NCI-H345 (cell line): ENCODE measurements at places on chromosomes 16 and 17.

DNA sequence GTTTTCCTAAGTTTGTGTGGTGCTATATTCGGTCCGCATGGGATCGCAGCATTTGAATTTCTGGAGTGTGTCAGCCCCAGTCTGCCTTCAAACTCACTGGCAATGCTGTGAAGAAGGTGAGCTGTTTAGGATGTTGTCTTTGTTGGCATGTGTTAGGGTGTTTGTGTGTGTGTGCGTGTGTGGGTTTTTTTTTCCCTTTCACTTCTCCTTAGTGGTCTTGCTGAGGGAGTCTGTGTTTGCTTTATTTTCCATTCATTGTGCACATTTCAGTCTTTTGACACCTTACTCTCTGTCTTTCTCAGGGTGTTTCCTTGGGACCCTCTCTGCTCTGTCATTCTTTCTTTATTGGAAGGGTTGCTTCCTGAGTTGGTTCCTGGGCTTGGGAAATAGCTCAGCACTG is 27.7 kb upstream of the RBFOX1 start:
- no peak for DNase-seq

- DNase-seq, result no peak
Measured at GRCh38 chr17:49217651-49218413, 7.3 kb downstream of the ABI3 start.

DNA sequence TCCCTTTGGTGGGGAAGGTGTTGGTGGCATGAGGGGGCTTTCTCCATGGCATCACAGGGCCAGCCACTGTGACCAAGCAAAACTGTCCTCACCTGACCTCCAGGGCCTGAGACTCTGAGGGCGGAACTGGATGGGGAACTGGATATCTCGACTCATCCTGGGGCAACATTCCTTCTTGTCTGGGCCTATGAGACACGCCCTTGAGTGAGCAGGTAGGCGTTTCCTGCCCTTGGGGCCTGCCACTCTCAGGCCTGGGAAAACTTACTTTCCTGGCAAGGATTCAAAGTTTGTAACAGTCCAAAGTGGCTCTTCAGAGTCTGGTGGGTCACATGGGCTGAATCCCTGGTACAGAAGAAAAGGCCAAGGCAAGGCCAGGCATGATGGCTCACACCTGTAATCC is 9.6 kb downstream of the MT1X start:
- peak; percentile 14 for DNase-seq

DNA sequence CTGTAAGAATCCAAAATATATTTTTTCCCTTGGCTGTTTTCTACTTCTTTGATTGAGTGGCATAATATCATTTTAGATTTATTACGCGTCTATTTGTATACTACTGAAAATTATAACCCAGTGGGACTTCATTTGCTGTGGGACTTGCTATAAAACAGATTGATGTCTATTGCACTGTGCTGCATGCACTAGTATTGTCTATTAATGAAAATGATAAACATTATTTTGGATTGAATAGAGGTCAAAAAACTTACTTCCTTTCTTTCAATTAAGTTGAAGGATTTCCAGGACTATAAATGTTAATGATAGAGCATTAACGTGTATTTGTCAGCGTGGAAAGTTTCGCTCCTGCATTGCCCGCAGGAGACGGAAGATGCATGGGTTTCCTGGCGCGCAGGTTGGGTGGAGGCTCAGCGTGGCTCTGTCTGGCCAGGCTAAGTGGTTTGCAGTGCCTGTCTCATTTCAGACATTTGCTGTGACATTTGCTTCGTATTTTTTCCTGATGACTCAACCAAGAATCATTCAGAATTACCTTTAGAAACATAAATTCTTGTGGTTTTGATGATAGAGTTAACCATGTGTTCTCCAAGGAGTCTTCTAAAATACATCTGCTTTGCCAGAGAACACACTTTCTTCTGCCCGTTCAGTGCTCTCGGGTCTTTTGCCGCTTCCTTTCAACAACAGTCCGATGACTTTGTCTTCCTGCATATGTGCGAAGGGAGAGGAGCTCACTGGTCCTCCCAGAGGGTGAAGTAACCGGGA is 216.7 kb downstream of the RPTOR start:
- DNase-seq, result peak; percentile 77

- DNase-seq, result no peak
Measured at GRCh38 chr17:52660692-52661091, 502.2 kb upstream of the CA10 start.

DNA sequence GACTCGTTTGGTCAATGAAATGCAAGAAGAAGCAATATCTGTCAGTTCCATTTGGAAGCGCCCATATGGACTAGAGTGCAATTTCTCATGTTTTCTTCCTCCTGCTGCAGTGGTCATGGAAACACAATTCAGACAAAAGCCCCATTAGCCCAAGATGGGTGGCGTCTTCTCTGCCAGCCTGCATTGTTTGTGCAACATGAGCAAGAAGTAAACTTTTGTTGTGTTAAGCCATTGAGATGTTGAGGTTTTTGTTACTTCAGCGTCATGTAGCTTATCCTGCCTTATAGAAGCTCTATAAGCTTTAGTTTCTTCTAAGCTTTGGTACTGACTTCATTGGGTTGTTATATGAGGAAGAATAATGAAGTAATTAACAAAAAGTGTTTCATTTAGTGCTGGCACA is 137.4 kb downstream of the NPIPB5 start:
- no peak for DNase-seq

- DNase-seq, result no peak
Measured at GRCh38 chr17:18143044-18143936, 34.7 kb downstream of the MYO15A start.

- no peak for DNase-seq
Measured at GRCh38 chr17:61469474-61469873, 17.3 kb downstream of the TBX4 start.

DNA sequence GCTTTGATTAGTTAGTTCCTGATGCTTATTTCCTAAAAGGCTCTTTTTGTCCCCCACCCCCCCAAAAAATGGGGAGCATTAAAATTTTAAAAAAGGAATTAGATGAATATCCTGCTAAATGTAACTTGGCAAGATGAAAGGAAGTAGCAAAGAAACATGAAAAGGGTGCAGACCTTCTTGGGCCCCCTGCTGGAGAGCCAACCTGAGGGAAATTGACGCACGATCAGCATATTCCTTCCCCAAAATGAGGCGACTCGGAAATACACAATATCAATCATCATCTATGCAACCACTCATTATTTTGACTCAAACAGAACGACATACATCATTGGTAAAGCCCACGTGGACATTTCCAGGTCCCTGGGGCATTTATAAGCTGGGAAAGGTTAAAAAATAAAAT is 59.7 kb downstream of the GRIN2A start:
- no peak for DNase-seq

DNA sequence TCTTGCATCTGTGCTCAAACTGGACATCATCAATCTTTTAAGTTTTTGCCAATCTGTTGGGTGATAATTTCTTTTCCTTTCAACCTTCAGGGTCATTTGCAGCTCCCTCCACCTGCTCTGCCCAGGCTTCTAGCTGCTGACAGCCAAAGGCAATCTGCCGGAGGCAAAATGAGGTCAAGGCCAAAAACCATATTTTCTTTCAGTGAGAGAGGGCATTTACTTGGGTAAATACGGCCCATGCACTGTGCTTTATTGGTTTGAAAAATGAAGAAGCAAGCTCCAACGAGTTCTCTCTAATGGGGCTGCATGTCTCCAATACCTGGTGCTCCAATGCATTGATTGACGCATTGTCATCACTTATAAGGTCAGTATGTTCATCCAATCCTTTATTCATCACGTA is 23.1 kb downstream of the RBFOX1 start:
- no peak for DNase-seq

- no peak for DNase-seq
Measured at GRCh38 chr16:30882429-30883310, 11.2 kb downstream of the BCL7C start.

GRCh38 chr17:63930951-63931575 is 1.1 kb downstream of the CD79B start:
- DNase-seq, result no peak

DNA sequence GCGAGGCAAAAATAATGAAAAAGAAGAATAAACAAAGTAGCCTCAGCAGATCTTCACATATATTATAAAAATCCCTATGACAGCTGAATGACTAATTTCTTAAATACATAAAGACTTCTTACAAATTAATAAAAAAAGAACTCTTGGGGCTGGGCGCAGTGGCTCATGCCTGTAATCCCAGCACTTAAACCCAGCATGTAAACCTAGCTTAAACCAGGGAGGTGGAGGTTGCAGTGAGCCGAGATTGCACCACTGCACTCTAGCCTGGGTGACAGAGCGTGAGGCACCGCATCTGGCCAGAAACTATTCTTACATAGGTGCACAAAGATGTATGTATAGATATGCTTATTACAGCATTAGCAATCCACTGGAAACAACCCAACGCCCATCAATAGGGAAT is 27.7 kb downstream of the C17orf100 start:
- DNase-seq, result no peak

- no peak for DNase-seq
Measured at GRCh38 chr16:28185696-28186095, 26.1 kb downstream of the XPO6 start.

DNA sequence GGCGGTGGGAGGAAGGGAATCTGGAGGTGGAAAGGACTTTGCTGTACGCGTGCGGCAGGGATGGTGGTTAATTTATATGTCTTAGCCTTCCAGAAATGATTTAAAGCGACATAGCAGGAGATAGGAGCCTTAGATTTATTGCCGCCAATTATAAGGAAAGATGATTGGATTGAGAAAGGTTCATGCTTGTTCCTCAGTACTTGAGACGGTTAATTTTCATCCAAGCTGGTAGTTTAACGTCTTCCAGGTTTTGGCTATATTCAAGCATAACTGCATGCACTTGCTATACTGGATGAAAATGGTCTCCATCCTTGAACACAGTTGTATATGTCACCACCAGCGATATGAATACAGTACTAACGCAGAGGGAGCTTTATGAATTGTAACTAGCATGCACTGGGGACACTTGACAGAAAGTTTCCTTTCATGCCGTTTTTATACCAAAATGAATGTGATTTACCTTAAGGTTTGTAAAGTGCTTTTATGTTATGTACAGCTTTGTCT is 610 bp upstream of the PEX12 start:
- no peak for DNase-seq

DNA sequence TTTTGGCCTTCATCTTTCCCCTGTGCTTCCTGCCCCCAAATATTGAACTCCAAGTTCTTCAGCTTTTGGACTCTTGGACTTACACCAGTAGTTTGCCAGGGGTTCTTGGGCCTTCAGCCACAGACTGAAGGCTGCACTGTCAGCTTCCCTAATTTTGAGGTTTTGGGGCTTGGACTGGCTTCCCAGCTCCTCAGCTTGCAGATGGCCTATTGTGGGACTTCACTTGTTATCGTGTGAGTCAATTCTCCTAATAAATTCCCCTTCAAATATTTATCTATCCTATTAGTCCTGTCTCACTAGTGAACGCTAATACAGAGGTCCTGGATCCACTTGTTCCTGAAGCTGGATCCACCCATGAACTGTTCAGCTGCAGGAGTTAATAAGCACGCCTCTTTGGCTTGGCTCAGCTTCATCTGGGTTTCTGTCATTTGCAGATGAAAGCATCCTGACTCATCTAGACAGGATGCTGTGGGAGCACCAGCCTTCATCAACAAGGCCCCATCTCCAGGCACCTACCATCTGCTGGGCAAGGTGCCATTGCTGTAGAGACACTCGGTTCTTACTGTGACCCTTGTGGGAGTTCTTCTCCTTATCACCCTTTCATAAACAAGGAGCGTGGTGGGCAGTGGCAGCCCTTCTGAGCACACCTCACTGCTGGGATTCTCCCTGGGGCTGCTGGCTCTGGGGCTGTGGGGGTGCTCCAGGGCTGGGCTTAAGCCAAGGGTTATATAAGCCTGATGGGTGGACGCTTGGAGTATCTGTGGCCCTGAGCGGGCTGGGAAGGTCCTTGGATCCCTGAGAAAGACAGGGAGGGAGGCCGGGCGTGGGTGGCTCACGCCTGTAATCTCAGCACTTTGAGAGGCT is 23.1 kb downstream of the LAT start:
- DNase-seq, result no peak

DNA sequence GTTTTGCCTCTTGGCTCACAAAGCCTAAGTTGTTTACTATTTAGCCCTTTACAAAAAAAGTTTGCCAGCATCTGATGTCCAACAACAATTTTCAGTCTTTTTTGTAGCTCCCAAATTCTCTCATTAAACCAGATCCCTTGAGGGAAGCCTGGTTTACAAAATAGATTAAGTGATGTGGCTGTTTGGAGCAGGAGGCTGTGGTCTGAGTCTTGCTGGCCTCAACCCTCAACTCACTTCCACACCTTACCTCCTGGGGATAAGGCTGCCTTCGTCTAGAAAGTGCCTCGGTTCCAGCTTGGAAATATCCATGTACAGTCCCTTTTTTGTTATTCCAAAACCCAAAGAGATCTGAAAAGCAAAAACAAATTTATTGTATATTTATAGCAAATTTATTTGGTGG is 138.4 kb downstream of the WWOX start:
- no peak for DNase-seq

DNA sequence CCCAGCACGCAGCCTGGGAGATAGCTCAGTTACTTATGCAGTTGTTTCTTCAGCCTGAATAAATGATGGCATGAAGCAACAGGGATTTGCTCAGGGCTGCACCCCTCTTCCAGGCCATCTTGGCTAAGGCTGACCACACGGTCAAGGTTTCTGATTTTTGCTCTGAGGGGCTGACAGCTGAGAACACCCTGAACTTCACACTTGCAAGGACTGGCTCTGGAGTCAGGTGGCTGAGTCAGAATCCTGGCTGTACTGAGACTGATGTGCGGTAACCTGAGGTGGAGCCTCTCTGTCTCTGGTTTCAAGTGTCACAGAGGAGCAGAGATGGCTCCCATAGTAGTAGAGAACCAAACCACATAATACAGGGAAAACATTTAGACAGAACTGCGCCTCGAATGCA is 4.8 kb downstream of the MTHFSD start:
- DNase-seq, result no peak

GRCh38 chr17:77769215-77769614 is 189.3 kb upstream of the TNRC6C start:
- peak; percentile 75 for DNase-seq

- no peak for DNase-seq
Measured at GRCh38 chr16:81241706-81242105, 3.2 kb downstream of the BCO1 start.

DNA sequence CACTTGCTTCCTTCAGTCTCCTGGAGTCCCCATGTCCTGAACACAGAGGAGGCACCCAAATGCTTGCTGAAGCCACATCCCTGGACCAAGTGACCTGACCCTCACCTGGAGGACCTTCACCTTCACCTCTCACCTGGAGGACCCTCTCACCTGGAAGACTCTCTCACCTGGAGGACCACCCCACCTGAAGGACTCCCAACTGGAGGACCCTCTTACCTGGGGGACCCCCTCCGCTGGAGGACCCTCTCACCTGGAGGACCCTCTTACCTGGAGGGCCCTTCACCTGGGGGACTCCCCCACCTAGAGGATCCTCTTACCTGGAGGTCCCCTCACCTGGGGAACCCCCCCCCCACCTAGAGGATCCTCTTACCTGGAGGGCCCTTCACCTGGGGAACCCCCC is 573 bp upstream of the CDK10 start:
- no peak for DNase-seq
